IMR-90 (cell line): ENCODE measurements at places on chromosomes 3 and 15.

GRCh38 chr15:87121336-87121735 lies 1041.7 kb downstream of the AGBL1 start:
- DNase-seq: no peak

DNA sequence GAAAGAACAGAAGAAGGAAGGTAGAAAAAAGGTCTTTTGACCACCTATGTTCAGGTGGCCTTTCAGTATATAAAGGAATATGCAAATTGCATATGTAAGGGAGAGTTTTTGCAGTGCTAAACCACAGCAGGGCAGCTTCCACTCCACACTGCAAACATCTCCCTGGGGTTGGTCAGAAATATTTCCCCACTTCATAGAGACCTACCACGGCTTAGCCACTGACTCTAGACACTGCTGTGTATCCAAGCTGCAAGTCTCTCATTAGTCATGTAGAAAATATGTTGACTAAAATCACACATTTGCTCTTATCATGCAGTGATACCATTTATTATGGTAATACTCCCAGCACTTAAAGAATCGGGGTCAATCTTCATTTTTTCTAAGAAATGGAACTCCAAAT lies 214.9 kb upstream of the NR2F2 start:
- DNase-seq: peak; percentile 75

DNA sequence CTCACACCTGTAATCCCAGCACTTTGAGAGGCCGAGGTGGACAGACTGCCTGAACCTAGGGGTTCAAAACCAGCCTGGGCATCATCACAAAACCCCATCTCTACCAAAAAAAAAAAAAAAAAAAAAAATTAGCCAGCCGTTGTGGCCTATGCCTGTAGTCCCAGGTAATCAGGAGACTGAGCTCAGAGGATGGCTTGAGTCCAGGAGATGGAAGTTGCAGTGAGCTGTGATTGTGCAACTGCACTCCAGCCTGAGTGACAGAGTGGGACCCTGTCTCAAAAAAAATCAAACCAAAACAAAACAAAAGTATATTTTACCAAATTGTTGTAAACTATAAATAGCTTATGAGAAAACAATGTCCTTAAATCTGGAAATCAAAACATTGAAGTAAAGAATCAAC lies 34.7 kb upstream of the UBP1 start:
- DNase-seq: no peak

DNA sequence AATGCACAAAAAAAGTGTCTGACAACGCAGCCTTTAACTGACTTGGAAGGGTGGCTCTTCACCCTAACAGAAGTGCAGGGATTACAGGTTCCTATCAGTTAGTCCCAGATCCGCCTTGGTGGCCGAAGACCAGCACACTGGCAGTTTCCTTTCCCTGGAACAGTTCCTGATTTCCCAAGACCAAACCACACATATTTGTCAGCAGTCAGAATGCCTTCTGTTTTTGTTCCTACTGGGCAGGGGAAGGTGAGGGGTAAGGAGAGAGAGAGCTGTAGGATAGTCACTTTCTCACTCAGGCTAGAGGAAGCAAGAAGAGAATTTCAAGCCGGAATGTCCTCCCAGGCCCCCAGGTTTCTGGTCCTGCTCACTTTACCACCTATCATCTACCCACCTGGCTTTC lies 9.2 kb downstream of the CXCR6 start:
- no peak for DNase-seq

- DNase-seq: peak; percentile 87
These were observed 160.9 kb downstream of the SMAD6 start for GRCh38 chr15:66862940-66863335.
